ENCODE measurements at places on chromosomes 7 and 10. TPM values are rescaled to one million over a fixed set of nuclear protein-coding genes. Genes with fewer than 3 reads are reported as not detected.

Gene GHRHR
- total RNA-seq: not detected

Gene STAG3
- total RNA-seq: 1.1 TPM

Gene SAMD9L
- total RNA-seq: 3.9 TPM

Gene MOGAT3
- not detected for total RNA-seq
